Cortex of kidney (tissue), 1 donor: ENCODE measurements at places on chromosomes 2 and 18.

- no peak for DNase-seq
These were observed at the start of gene SP5 for GRCh38 chr2:170715062-170715931. Gene SP5 (plus strand): TSS chr2:170715337. CDS start chr2:170715513, 176 bp downstream.

DNA sequence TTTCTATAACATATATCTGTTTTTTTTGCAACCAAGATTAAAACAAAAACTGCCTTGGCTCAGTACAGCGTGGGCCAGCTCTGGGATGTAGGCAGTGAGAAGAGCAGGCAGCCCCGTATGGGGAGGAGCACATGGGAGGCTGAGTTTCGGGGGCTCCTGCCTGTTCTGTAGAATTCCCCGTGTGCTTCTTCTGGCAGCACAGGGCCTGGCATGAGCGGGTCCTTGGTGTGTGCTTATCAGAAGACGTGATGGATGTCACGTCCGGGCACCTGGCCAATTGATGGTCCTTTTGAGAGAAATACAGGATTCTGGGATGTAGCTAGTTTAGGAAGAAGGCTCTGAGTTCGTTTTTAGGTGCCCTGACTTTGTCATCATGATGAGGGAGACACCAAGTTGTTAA, 16.2 kb downstream of the IMPA2 start:
- no peak for DNase-seq

GRCh38 chr2:226891780-226892590, 56.1 kb downstream of the RHBDD1 start:
- no peak for DNase-seq

DNA sequence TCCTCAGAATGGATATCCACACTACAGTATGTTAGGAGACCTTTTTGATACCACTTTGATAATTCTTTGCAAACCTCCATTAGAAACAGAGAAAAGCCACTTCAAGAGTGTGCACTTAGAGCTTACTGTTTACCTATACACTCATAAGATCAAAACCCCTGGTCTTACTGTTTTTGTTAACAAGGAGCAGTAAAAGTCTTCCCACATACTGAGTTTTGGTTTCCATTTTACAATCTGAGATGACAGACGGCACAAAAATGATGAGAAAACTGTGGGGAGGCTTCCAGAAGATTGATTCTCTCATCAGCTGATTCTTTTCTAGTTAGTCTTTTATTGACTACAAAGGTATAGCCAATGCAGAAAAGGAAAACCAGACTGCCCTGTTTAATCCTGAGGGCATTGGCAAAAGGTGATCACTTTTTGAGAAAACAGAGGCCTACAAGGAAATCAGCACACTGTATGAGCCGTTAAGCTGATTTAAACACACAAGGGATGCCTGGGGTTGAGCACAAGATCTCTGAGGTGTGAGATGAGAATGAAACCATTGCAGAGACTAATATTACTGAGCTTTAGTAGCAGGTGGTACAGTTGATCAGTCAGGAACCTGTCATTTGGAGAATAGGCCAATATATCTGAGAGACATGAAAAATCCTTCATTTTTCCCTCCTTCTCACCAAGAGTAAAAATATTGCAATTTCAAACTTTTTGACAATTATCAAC, 368.6 kb downstream of the GRB14 start:
- no peak for DNase-seq

DNA sequence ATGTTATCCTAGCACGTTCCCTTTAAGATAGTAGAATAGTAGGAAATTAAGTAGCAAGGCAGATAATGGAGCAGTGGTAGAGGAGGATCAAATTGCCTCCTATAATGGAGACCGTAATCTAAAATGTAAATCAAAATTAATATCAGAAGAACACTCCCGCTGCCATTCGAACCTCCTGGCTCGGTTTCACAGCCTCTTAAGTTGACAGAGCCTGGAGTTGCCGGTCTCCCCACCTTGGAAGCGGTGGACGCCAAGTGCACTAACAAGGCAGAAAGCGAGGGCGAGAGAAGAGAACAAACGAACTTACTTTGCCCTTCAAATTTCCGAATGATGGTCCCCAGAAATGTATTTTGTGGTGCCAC, 450 bp downstream of the KCNH7 start:
- DNase-seq: no peak

- DNase-seq: no peak
These were observed 96.8 kb upstream of the CDC42EP3 start for GRCh38 chr2:37767959-37768925.

- no peak for DNase-seq
These were observed 209.2 kb upstream of the SYT4 start for GRCh38 chr18:43486462-43486861.

DNA sequence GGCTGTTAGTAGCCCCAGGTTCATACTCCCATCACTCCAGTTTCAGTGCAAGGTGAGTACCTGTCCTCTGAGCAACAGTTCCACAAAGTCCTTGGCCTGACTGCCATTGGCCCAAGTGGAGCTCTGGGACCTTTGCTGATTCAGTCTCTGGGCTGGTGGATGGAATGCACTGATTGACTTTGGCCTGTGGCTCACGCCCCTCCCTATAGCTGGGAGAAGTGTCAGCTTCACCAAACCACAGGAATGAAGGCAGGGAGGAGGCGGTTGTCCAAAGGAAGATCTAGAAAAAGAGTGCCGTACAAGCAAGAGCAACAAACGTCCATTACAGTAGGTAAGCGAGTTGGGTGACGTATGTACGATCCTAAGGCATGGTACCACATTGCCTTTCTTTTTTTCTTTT, 34.0 kb downstream of the QPCT start:
- DNase-seq: no peak

GRCh38 chr2:45067859-45068570, 58.8 kb upstream of the SIX2 start:
- no peak for DNase-seq

- DNase-seq: no peak
These were observed 189.9 kb downstream of the UBE2E3 start for GRCh38 chr2:181170256-181170655.

- no peak for DNase-seq
These were observed 55.3 kb downstream of the ARHGEF4 start for GRCh38 chr2:130891966-130892365.

GRCh38 chr2:223890721-223891120, 53.3 kb upstream of the AP1S3 start:
- DNase-seq: no peak

GRCh38 chr2:217413193-217413592, 553.3 kb upstream of the TNP1 start:
- DNase-seq: no peak

GRCh38 chr18:74250131-74250530, 41.6 kb downstream of the CYB5A start:
- no peak for DNase-seq

DNA sequence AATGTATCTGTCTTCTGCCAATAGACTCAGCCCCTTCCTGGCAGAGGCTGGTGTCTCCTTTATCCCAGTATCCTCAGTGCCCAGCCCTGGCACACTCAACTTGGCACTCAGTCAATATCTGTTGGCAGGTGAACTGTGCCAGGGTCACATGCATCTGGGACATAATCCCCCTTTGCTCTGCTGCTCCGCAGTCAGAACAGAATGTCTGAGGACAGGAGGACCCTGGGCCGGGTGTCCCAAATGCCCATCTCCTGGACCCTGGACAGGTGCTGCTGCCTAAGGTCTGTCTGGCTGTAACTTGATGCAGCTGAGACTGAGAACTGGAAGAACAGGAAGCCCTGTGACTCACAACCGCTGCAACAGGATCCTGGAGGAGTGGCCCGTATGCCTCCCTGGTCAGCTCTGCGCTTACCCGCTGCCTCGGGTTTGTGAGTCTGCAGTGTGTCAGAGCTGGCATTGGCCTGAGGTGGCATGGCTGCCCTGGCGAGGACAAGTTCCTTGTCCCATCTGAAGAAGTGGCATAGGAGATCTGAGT, 11.4 kb downstream of the HK2 start:
- no peak for DNase-seq

GRCh38 chr2:74559912-74560311, 5.4 kb downstream of the DOK1 start:
- no peak for DNase-seq

- no peak for DNase-seq
These were observed 181.9 kb upstream of the DTNA start for GRCh38 chr18:34528177-34528576.

DNA sequence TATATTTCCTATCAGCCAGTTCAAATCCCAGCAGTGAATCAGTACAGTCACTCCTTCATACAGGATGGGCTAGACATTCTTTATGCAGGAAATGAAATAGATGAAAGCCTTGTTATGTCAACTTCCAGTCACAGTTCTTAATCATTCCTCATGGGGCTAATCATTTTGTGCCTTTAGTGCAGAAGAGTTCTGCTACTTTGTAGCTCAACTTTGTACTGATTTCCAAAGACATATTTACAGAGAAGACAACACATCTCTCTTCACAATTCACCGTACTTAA, 593.9 kb upstream of the NETO1 start:
- DNase-seq: no peak

DNA sequence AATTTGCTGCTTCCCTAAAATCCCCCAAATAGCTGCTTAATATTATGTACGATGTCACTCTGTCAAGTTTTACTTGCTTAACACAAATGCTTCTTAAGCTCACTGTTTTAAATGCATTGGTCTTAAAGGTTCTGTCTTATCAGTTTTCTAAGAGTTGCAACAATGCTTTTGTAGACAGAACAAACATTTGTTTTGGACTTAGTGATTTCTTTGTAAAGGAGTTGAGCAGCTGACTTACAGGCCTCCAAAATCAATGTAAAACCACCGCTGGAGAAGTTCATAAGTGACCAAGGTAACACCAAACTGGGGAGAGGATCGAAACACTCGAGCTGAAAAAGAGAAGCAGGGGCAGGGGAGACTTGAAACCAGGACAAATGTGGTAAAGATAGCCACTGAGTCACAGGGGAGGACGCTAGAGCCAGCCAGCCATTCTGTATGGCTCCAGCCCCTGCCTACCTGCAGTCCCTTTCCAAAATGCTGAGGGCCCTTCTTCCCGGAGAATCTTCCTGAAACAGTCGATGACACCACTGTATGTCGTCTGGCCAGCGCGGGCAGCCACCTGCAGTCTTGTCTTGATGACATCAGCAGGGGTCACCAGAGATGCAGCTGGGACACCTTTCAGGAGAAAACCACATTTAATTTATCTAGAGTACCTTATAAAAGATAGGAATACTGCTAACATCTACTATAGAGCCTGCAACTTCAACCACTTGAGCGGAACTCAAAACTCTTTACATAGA, 100.2 kb downstream of the DYNC1I2 start:
- no peak for DNase-seq

- DNase-seq: no peak
These were observed 25.4 kb downstream of the TET3 start for GRCh38 chr2:74010087-74010541.

DNA sequence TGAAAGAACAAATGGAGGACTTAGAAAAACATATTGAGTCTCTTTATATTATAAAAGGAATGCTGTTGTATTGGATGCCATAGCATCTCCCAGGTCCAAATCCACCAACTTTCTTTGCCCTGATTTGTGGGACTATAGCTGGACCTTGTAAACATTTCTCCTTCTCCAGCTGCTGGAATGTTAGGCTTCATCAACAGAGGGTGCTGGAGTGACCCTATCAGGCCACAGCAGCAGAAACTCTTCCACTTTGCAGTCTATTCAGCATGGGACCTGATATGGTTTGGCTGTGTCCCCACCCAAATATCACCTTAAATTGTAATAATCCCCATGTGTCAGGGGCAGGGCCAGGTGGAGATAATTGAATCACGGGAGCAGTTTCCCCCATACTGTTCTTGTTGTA, 138.4 kb upstream of the ARL4C start:
- DNase-seq: no peak

DNA sequence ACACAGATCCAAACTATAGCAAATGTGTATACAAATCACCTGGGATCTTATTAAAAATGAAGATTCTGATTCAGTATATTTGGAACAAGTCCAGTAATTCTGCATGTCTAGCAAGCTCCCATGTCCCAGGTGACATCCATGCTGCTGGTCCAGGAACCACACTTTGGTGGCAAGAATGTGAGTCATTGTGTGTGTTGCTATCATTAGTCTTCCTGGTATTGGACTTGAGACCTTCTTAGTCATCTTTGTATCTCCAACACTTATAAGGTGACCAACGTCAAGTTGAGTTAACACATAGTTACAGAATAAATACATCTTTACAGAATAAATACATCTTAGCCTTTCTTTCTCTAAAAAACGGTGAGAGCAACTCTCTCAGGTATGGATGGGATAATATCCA, 107.9 kb upstream of the NDUFV2 start:
- DNase-seq: no peak

- DNase-seq: no peak
These were observed 5.1 kb downstream of the SLC35F6 start for GRCh38 chr2:26769089-26769761.

- no peak for DNase-seq
These were observed 81.0 kb downstream of the SEMA4F start for GRCh38 chr2:74735009-74735408.

- peak; percentile 99 for DNase-seq
These were observed at the start of gene DNAJC27 for GRCh38 chr2:24971536-24972314. Gene DNAJC27 (minus strand): TSS chr2:24971955. CDS start chr2:24971904, 51 bp downstream.

GRCh38 chr2:199901942-199902341, 9.2 kb upstream of the C2orf69 start:
- DNase-seq: no peak

DNA sequence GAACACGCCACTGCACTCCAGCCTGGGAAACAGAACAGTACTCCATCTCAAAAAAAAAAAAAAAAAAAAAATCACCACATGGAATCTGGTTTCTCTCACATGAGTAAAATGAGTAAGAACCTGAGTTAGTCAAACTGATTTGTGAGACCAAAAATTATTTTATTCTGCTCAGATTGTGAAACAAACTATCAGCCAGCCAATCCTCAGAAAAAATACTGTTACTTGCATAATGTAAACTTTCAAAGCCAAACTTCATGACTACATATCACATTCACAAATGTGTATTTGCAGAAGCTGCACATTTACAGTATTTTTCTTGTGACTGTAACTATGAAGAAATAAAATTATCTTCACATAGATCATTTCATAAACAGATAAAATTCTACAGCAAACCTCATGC, 23.2 kb downstream of the SUMO1 start:
- no peak for DNase-seq

GRCh38 chr18:66533693-66534092, 70.2 kb downstream of the CDH19 start:
- no peak for DNase-seq

GRCh38 chr2:122669627-122670026, 914.2 kb downstream of the TSN start:
- no peak for DNase-seq

GRCh38 chr2:128506534-128506933, 187.9 kb upstream of the HS6ST1 start:
- no peak for DNase-seq

DNA sequence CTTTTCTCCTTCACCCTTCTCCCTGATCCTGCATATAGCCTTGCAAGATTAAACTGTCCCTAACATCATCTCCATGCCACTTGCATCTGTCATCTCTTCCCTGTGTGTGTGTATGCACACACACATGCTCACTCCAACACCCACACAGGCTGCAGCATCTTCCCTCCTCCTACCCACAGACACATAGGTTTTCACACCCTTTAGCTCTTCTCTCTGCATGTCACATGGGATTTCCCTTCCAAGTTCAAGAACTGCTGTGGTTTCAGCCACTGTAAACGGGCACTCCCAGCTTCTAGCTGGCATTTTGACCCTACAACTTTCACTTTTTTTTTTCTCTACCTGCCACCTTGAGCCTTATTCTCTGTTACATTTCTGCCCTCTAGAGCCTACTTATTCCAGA, 6.4 kb downstream of the CELF4 start:
- no peak for DNase-seq

GRCh38 chr2:156448766-156449165, 12.6 kb downstream of the GPD2 start:
- no peak for DNase-seq
